Left lung (tissue), 14 donors: ENCODE measurements at places on chromosomes 1 and 21.

DNA sequence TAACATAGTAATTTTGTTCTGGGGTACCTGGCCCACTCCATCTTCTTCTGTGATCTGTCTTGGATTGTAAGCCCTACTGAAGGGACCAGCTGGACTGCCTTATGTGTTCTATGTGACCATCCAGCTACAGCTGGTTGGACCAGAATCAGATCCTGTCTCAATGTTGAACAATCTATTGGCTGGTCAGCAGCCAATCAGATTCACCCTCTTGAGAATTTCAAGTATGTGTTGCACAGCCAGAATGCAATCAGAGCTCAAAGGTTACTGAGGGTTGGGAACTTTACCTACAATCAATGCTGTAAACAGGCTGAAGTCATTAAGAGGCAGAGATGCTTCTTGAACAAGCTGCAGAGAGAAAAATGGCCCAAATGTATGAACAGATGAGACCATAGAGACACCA lies 61.9 kb downstream of the KCNC4 start:
- no peak for DNase-seq

- DNase-seq = peak; percentile 99
Observed at GRCh38 chr21:43718872-43719747, at the start of gene PDXK. Gene PDXK, plus strand, starts transcription at chr21:43719129. Its CDS starts 166 bp downstream, at chr21:43719295.

DNA sequence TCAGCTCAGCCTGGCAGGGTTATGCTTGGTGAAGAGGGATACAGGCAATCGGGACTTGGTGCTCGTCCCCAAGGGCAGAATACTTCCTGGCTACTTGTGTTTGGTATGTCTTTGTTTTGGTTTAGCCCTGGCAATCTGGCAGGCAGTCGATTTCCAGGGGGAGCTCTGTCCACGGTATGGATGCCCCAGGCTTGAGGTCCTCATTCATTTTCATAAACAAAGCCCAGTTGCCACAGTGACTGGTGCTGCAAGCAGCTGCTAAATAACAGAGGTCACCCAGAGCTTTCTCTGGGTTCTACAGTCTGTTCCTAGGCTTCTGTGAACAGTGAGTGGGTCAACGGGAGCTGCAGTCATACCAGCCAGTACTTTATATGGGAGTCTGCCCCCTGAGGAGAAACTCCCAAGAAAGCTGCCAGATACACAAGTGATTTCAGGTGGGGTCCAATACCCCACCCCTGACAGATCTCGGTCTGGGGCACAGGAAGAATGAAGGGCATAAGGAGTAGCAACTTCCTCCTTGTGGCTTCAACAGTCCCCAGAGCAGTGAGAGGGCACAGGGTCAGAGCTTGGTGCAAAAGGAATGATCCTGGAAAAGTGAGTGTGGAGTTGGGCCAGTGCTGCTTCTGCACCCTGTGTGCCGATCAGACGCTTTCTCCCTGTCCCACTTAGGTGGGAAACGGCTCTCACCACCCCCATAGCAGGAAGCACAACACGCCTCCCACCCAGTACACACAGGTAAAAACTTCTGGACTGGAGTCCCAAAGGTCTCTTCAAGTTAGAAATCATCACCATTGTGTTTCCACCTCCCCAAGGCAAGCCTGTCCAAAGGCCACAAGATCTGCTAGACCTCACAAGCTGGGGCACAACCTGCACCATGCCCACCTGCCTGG lies 55.5 kb downstream of the TGFBR3 start:
- peak; percentile 66 for DNase-seq

DNA sequence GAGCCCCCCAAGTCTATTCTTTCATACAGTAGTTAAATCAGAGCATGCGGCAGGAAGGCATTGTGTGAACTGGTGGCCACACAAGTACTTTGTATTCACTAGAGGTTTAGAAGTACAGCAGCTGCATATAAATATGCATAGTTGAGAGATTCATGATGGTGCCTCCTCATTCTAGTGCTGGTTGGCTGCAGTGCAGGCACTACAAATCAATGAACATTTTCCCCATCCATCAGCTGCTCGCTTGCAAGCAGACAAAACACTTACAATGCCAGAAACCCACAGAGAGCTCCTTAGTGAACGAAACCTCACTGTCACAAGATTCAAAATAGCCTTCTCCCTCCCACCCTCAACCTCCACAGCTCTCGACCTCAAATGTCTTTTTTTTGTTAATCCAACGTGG lies 726.2 kb downstream of the USP25 start:
- DNase-seq = no peak

DNA sequence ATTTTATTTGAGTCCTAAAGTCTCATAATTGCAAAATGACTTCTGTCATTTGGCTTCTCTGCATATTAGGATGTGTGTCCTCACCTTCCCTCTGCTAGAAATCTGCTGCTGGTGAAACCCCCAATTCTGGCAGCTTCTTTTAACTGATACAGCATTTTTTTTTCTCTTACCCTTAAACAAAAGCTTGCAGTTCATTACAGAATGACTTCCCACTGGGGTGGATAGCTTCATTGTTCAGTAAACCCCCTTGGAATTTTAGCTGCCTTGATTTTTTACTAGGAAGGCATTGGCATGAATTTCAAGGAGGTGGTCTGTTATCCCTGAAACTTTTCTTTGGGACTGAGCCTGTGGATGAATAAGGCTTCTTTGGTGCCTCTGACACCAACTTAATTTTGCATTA lies 16.8 kb downstream of the TSEN15 start:
- DNase-seq = no peak
